ENCODE measurements at places on chromosomes 5 and 9.

GRCh38 chr9:70472268-70473249 is 58.1 kb upstream of the KLF9 start:
- DNase-seq, result no peak

DNA sequence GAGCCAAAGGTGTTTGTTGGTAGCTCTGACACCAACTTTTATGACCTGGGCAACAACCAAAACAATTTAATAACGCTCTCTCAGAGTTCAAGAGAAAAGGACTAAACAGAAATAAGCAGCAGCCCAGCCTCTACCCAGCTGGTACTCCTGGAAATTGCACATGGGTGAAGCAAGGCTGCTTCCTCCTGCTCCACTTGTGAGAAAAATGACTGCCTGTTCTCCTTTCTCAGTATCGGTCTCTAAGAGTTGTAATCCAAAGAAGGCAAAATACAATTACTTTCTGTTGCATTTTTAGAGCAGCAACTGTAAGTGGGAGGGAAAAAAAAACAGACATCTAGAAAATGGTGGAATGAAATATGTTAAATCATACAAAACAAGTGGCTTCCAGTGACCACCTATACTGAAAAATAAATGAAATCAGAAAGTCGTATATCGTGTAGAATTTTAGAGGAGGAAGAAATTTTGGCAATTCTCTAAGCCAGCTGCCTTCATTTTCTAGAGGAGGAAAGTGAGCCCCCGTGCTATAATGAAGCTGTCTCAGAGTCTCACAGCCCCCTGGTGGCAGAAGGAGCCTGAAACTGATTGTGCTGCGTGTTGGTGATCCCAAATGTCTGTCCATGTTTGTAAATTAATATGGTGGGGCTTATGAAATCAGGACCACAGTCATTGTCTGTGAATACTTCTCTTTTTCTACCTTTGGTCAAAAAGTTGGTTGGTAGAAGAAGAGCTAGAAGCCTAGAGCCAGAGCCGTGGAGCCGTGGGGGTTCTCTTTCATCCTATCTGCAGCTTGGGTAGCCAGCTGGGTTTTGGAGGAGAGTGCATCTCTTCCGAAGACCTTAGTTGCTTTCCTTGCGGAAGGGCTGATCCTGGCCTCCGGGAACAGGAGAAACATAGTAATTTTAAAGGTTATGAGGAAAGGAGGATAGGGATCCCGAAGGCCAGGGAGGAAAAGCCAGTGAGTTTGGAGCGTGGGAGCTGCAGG is 139.9 kb downstream of the PIP5K1B start:
- peak; percentile 34 for DNase-seq

DNA sequence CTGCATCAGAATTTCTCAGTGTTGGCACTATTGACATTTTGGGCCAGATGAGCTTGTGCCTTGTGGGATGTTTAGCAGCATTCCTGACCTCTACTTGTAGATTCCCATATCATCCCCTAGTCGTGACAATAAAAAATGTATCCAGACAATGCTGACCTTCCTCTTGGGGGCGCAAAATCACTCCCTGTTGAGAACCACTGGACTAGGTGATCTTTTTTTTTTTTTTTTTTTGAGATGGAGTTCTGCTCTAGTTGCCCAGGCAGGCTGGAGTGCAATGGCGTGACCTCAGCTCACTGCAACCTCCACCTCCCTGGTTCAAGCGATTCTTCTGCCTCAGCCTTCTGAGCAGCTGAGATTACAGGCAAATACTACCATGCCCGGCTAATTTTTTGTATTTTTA is 22.6 kb downstream of the STXBP1 start:
- DNase-seq, result no peak

DNA sequence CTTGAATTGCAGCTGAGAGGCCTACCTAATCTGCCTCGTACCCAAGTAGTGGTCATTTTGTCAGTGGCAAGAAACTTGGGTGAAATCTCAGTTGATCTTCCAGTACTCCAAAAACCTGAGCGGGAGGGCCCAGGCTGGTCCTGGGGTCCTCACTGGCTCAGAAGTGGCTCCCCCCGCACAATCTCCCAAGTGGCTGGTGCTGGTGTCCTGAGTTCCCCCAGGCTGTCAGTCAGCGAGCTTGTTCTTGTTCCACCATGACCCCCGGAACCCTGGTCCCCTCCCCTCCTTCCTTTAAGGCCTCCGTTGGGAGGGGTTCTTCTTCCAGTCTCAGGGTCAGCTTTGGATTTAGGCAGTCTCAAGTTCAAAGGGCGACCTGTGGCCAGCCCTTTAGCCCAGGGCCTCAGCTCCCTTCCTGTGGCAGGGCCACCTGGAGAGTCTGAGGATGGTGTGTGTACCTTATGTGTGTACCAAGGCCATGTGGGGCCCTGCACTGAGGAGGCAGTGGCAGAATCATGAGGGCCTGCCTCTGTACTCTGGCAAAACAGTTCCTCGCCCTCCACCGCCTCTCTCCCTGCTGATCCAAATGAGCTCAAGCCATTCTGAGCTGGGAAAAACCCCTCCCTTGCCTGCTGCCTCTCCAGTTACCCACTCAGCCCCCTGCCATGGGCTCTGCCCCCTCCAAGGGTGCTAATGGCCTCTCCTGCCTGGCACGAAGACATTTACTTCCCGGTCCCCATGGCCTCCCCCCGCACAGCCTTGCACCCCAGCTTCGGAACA is 4.5 kb upstream of the DBN1 start:
- DNase-seq, result no peak

All from muscle of leg (tissue), 16 donors.